T-helper 17 cell (primary cell): ENCODE measurements at places on chromosomes 1 and 21.

GRCh38 chr1:57879700-57880099, 455.8 kb upstream of the DAB1 start:
- DNase-seq, result no peak

DNA sequence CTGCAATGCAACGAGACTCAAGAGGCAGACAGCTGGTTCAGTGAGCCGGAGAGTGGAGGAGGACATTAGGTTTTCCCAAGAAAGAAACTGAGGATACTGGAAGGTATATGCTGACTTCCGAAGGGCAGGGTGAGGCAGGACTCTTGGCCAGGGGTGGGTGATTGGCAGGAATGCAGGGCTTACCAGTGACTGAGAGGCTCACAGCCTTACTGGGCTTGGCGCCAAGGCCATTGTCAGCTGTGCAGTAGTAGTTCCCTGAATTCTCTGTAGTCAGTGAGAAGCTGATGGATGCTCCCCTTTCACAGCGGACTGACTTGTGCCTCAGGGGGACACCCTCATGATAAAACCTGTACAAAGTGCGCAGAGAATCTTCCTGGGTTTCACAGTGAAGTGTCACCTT, 9.6 kb downstream of the FCRL5 start:
- no peak for DNase-seq

GRCh38 chr1:228403231-228403631, 3.4 kb downstream of the TRIM11 start:
- no peak for DNase-seq

DNA sequence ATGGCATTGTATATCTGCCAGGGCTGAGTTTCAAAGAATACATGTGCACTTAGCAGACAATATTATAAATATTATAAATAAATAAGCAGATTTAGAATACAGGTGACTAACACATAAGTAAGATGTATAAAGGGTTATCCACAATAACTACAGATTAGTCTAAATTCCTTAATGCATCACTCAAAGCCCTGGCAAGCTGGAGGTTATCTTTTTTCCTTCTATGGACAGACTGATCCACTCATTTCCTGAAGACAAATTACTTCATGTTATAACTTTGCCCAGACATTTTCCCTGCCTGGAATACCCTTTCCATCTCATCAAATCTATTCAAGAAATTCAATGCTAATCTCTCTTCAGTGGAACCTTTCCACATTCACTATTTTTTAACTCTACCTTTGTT, 38.8 kb downstream of the LUZP1 start:
- no peak for DNase-seq
